ENCODE measurements at places on chromosomes 4 and X.

- DNase-seq: no peak
These were observed 249.3 kb upstream of the DIPK2B start for GRCh38 chrX:45449982-45450381.

DNA sequence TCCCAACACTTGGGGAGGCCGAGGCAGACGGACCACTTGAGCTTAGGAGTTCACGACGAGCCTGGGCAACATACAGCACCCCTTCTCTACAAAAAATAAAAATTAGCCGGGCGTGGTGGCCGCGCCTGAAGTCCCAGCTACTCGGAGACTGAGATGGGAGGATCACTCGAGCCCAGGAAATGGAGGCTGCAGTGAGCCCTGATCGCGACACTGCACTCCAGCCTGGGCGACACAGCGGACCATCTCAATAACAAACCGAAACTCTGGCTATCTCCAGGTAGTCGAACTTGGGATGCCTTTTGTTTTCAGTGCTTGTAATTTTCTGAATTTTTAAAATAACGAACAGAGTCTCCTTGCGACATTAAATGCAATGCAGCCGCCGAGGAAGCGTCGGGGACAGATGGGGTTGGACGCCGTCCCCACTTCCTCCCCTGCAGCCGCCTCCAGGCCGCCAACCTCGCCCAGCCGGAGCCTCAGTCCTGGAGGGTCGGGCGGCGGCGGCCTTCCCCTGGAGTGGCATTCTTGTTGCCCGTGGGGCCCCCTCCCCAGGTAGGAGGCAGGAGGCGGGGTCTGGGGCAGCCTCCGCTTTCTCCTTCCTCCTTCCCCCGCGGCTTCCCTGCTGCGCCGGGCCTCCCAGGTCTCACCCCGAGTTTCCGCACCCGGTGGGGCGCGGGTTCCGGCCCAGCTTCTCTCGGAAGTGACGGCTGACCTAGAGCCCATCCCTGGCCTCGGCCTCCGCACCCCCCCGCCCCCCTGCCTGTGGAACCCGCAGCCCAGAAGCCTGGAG is 14.6 kb downstream of the HMX1 start:
- DNase-seq: no peak

DNA sequence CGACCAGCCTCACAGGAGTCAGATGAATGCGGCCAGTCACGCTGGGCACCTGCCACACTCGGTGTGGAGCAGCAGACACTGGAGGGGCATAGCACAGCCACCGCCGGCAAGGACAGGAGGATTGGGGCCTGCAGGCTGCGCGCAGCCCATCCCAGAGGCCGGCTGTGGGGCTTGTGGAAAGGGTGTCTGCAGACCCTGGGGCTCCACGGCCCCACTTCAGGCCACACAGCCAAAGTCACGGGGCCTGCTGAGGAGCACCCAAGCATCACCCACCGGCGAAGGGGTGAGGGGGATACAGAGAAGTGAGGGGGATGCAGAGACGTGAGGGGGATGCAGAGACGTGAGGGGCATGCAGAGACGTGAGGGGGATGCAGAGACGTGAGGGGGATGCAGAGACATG is 70.1 kb downstream of the FAM53A start:
- no peak for DNase-seq

DNA sequence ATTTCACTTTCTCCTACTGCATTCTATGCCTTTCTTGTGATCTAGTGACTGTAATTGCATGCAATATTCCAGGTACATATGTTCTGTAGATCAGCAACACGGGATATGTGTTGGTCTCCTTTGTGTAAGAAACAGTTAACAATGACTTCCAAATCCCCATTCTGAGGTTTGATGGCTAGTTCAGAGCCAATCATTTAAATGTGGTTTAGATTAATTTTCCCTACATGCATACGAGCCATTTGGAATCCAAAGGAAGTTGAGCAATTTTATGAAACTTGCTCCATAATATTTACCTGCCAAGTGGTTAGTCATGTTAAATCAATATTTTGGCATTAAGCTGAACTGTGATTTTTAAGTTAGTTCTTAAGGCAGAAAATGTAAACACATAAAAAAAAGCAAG is 172.8 kb upstream of the DCAF12L2 start:
- no peak for DNase-seq

DNA sequence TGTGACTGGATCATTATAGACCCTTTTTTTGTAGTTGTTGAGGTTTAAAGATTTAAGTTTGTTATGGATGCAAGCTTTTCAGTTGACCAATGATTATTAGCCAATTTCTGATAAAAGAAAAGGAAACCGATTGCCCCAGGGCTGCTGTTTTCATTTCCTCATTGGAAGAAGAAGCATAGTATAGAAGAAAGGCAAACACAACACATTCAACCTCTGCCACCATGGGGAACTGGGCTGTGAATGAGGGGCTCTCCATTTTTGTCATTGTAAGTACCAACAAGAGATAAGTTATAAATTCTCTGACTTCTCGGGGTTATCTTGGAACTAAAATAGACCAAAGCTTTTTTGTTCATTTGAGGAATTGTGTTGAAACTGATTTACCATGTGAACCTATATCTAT is at the start of gene CYBB:
Gene CYBB (plus strand): TSS at position 203 of the 400 bp plus-strand sequence. CDS start 19 bp downstream, at position 222.
- no peak for DNase-seq

GRCh38 chrX:12489341-12489740 is 301.9 kb upstream of the PRPS2 start:
- DNase-seq: no peak

All from activated CD8-positive, alpha-beta memory T cell treated with anti-CD3 and anti-CD28 coated beads for 48 hours (primary cell).